T-cell (primary cell): ENCODE measurements at places on chromosomes 4 and X.

GRCh38 chrX:14554131-14554715 lies 24.9 kb downstream of the GLRA2 start:
- no peak for DNase-seq

- DNase-seq, result no peak
Measured at GRCh38 chrX:8849458-8849857, 48.3 kb upstream of the FAM9A start.

GRCh38 chrX:123603491-123603890 lies 129.4 kb downstream of the THOC2 start:
- no peak for DNase-seq

GRCh38 chr4:38949411-38950051 lies 81.9 kb downstream of the FAM114A1 start:
- DNase-seq, result no peak

DNA sequence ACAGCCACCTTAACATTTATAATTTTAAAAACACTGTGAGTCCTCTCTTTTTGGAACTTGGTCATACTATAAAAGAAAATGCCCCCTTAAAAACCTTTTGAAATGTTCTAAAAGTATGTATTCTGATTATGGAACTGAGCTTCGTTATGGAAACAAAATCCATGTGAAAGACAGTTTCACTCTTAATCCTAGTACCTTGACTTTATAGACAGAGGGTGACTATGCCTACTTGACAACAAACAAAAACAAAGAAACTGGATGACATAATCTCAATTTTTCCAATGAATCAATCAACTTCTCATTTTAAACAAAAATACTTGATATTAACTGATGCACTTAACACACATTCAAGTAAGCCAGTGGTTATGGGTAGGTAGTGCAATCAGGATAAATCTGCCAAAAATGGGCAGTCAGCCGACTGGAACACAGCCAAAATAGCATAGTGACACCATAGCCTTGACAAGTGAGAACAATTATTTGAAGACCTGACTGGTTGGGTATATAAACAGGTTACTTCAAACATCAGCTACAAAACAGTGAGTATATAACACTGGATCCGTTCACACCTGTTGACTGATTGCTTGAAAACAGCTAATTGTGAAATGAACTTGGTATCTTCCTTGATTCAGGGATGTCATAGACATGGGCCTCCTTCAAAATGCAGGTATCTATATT lies 265.5 kb downstream of the PPP3CA start:
- DNase-seq, result no peak

GRCh38 chr4:102439812-102440211 lies 61.3 kb upstream of the NFKB1 start:
- no peak for DNase-seq

DNA sequence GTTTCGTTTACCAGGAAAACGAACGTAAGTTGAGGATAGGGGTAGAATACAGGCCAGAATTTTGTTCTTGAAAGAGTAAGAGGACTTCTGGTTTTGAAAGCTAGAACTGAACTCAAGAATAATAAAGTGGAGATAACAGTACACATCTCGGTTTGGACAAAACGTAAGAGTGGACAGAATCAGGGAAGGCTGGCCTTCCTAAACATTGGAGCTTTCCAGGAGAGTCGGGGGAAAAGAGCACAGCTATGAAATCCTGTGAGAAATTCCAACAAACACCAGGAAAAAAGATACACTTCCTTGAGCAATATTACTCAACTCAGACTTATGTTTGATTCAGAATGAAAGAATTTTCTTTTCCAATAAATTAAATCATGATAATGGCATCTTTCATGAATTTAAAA lies 1.2 kb downstream of the CTSO start:
- no peak for DNase-seq

GRCh38 chr4:1783970-1784369 lies 9.1 kb upstream of the FGFR3 start:
- DNase-seq, result no peak

DNA sequence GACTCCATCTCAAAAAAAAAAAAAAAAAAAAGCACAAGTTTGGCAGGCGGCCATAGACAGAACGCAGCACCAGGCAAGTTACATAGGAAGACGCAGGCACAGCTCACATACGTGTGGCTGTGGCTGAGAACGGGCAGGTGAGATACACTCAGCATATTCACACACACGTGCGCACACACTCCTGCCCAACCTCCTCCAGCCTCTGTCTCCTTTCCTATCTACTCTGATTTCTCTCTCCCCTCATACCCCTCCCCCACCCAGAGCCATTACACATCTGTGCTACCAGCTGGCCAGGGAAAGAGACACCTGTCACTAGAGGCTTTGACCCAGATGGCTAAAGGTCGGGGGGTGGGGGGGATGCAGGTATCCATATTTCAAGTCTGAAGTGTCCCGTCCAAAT lies 2.2 kb upstream of the SLC38A5 start:
- DNase-seq, result no peak

- no peak for DNase-seq
Measured at GRCh38 chrX:122567911-122568310, 616.2 kb upstream of the GRIA3 start.

DNA sequence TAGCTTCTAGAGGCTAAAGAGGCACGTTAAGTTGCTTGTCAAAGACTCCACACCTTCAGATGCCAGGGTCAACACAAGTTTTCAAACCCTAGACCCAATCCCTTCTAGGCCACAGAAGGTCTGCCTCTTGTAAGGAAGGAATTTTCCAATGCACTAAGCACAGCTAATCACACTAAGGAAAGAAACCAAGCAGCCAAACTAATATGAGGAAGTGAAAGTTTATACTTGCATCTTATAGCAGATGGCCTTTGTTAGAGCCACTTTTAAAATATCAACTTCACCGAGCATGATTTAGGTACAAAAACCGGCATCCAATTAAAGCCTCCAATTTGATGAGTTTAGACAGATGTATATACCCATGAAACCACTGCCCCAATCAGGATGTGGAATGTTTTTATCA lies 9.9 kb downstream of the FHL1 start:
- no peak for DNase-seq

- no peak for DNase-seq
Measured at GRCh38 chr4:1766106-1767060, 26.7 kb upstream of the FGFR3 start.

- DNase-seq, result no peak
Measured at GRCh38 chr4:24105327-24106038, 215.6 kb upstream of the PPARGC1A start.

DNA sequence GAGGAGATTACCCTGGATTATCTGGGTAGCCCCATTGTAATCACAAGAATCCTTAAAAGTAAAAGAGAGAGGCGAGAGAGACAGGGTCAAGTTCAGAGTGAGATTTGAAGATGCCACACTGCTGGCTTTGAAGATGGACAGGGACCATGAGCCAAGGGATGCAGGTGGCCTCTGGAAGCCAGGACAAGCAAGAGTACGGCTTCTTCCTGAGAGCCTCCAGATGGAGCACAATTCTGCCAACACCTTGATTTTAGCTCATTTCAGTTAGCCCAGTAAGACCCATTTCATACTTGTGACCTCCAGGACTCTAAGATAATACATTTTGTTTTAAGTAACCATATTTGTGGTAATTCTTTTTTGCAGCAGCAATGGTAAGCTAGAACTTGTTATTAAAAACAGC lies 120.3 kb downstream of the GPM6A start:
- no peak for DNase-seq

DNA sequence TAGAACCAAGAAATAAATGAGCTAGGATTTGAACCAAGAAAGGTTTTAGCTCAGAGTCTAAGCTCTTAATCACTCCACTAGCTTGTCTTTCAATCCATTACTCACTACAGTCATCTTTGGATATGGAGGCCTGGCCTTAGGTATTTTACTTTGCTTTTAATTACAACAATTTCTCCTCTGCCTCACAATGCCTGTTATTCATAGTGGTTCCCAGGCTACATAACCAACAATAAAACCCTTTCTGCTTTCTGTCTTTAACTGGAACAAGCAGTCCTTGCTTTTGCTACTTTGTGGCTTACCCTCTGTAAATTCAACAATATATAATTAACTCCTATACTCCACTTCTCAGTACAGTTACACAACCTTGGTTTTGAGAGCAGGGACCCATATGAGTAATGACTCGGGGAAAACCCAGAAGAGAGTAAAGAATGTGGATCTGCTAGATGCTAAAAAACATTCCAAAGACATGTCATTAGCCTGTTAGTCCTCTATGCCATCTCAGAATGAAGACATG lies 94.7 kb upstream of the NAP1L5 start:
- DNase-seq, result no peak

DNA sequence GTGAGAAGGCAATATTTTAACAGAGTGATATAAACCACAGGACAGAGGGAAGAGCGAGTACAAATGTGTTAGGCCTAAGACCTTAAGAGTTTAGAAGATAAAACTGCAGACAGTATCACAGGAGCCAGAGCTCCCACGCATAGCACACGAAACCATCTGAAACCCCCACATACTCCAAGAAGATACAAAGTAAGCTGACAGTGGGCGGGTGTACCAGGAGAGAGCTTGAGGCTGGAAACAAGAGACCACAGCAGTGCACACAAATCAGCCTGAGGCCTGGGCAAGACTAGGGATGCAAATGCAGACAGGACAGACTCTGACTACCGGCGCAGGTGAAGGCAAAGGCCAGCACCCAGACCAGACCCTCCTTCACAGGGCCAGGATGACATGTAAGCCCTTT lies 54.1 kb upstream of the ARHGAP24 start:
- DNase-seq, result no peak

DNA sequence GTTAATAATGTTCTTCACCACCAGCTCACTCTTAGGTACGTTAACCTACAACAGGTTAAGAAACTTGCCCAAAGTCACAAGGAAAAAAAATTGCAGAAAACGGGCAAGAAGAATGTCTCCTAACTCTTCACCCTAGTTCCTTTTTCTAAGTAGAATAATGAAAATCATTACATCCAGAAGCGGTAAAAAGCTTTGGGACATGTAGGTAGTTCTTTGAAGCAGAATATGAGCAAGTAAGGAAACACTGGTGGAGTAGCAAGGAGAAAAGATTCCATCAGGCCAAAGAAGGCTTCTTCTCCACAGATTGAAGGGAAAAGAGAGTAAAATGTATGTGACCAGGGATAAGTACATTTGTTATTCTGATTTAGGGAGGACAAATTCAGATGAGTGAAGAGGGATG lies 4.1 kb downstream of the CAMK2D start:
- no peak for DNase-seq

- DNase-seq, result no peak
Measured at GRCh38 chrX:107979534-107979933, 2.6 kb downstream of the TEX13B start.

GRCh38 chr4:80070880-80071603 lies 2.0 kb downstream of the ANTXR2 start:
- DNase-seq, result no peak

- DNase-seq, result no peak
Measured at GRCh38 chrX:13131396-13132137, 87.1 kb upstream of the FAM9C start.

DNA sequence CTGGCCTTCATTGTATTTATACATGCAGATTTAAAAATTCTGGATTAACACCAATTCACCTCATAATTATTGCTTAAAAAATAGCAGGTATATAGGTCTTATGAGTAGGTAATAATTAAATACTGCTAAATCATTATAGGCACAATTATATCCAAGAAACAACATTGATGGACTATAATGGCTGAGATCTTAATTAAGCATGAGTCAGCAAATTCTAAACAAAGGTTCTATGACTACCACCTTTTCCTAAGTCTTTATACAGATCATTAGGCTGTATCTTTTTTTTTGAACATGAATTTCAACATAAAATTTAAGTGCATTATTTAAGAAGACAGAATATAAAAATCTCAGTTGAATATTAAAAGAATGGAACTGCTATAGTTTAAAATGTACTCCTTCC lies 1678.7 kb upstream of the PCDH10 start:
- no peak for DNase-seq

- no peak for DNase-seq
Measured at GRCh38 chr4:117654079-117654478, 380.2 kb upstream of the NDST3 start.

- no peak for DNase-seq
Measured at GRCh38 chrX:51737091-51737490, 6.2 kb upstream of the GSPT2 start.

DNA sequence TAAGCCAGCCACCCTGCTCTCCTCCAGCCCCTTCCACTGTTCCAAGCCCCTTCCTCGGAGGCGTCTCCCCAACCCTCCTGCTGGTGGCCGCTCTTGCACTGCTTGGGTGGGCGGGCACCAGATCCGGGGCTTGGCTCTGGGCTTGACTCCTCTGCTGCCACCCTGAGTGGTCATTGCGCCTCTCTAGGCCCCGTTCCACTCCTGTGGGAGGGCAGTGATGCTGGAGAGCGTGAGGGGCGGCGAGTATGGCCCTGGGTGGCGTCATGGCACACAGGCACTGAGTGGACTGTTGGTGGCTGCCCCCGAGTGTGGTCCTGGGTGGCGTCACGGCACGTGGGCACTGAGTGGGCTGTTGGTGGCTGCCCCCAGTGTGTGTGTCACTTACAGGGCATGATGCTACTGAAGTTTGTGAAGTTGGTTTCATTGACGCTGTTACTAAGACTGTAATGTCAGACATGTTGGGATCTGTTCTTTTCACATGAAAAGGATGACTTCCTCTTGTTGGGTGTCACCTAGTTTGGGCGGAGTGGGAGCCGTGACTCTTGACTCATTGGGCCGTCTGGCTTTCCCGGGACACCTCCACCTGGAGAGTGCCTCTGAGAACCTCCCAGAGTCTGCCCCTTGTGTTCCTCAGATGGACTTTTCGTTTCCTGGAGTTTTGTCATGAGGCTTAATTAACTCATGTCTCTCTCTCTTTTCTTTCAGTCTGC lies 55.9 kb upstream of the HGFAC start:
- no peak for DNase-seq

DNA sequence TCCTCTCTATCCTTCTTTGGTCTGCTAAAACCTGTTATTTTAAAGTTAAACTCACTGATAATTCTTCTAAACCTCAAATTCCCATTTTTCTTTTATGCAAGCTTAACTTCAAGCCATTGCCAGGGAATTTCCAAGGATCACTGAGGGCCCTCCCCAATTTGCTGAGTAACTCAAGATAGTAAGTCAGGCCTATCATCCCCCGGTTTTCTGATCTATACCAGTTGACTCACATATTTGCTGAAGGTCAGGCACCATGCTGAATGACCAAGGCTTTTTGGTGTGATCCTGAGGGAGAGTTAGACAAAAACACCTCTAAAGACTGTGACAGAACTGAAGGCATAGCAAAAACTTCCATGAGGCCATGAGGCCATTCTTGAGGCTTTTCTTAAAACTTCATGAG lies 1301.9 kb downstream of the PCDH7 start:
- no peak for DNase-seq

DNA sequence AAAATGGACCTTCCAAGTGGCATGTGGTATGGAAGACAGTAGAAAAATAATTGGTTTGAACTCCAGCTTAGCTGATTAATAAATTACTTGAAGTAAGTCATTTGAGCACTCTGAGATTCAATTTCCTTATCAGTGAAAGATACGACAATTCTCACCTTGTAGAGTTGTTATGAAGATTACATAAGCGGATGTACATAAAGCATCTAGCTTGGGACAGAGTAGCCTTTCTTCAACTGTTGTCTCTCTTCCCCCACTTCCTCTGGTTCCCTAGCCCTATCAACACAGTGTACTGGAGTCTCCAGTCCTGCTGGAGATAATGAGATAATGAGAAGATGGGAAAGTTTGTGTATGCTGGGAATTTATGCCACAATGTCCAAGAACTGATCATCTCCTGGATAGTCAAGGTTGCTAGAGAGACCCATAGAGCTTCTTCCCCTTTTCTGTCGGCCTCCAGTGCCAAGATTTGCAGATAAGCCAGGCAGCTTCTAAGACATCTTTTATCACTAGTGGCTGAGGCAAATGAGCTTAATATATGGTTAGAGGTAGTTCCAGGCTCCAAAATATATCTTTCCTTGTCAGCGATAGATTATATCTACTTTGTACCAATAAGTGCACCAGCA lies 33.9 kb downstream of the VSIG4 start:
- no peak for DNase-seq

- no peak for DNase-seq
Measured at GRCh38 chrX:5936438-5936837, 292.2 kb downstream of the NLGN4X start.
